ENCODE measurements at places on chromosomes 16 and 17. TPM values are rescaled to one million over a fixed set of nuclear protein-coding genes. Genes with fewer than 3 reads are reported as not detected.

GRCh38 chr16:2426941-2427361 is 2.3 kb upstream of the CCNF start:
- no peak for ATAC-seq

- ATAC-seq = no peak
Measured at GRCh38 chr17:10052106-10052813, 146.1 kb downstream of the GAS7 start.

NOXO1 gene
- 4.6 TPM for total RNA-seq

PLCD3 gene
- 34.2 TPM for total RNA-seq

DNA sequence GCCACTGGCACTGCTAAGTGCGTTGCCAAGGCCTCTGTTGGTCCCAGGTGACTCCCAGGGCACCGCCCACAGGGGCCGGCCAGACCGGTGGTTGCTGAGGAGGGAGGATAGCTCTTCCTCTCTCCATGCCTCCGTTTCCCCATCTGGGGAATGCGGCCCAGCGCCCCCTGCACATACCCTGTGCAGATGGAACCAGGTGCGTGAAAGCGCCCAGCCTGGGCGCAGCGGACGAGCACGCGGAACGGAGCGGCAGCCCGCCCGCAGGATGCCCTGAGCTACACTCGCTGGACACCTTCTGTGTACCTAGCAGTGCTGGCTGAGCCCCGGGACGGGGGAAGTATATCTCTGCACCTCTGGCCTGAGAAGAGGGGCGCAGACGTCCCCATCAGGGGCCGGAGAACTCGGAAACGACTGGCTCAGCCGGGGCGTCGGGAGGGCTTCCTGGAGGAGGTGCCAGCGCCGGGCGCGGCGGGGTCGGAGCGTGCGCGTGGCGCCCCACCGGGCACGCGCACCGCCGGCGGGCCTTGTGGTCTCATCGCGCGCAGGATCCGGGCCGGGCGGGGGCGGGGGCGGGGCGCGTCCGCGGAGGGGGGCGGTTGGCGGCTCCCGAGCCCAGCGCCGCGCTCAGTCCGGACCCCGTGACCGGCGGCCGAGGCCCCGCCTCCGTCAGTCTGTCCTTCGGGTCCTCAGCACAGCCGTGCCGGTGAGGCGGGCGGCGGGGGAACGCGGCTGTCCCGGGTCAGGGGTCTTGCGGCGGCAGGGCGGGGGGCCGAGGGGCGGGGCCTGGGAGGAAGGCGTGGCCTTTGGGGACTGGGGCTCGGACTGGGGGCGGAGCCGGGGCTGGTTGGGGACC is at the start of the genes CCDC78 and HAGHL:
Gene CCDC78, minus strand, starts transcription at position 6 of the 853 bp plus-strand sequence. CDS start 76 bp downstream, outside the sequence.
Gene HAGHL, plus strand, starts transcription at position 669 of the 853 bp plus-strand sequence. CDS start 404 bp downstream, outside the sequence.
- peak; percentile 3 for ATAC-seq

DNA sequence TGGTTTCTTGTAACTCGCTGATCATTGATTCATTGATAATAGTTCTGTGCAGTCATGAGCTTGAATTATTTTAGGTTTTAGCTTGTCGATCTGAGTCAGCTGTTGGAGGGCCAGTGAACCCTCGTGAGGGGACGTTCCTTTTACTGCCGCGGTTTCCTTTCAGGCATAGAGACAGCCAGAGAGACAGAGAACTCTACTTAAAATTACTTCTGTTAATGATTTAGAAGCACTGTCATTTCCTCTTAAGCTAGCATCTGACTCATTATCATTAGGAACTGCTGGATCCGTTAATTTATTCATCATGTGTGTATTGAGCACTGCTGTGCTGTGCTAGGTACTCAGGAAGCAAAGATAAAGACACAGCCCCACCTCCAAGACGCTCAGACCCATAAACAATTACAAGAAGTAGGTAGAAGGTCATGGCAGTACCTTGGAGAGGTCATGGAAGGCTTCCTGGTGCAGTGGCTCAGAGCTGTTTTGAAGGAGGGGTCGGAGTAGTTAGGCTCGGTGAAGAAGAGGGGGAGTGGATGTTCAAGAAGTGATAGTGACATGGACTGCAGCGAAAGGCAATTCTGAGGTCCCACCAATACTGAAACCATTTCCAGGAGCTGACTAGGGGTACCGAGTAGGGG is 3.3 kb downstream of the PGS1 start:
- peak; percentile 34 for ATAC-seq

KRT24 gene
- 10.0 TPM for total RNA-seq

DNA sequence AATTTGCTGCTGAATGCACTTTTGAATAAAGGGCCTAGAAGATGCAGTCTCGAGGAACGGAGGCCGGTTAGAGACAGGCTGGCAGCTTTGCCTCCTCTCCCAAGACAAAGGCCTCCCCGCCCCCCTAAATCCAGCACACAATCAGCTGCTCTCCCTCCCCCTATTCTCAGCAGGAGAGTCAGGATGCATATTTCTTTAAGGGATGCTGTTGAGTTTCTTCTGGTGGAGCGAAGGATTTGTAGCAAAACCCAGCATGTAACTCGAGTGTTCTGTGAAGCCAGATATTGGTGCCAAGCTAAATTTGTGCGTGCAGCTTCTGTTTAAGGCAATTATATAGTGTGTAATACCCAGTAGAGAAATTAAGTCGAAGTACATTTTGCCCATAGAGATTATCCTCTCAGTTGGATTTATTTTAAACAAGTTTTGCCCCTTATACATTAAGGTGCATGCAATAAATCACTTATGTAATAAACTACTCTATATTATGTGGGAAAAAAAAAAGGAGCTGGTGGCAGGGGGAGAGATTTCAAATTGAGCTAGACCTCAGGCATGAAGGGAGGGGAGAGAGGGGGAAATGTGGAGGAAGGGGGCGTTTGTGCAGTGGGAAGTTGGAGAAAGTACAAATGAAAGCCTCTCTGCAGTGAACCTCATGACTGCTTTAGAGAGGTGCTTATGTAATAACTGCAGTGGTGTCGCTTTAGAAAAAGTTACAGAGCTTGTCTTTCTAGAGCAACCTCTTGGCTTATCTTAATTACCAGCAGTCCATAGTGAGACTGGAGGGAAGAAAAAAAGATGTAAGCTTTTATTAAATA is 599.2 kb downstream of the MAF start:
- ATAC-seq = no peak

- no peak for ATAC-seq
Measured at GRCh38 chr16:3974751-3975150, 94.2 kb upstream of the CREBBP start.

GRCh38 chr16:16830401-16830800 is 451.5 kb downstream of the NPIPA7 start:
- no peak for ATAC-seq
